ENCODE measurements at places on chromosomes 7 and 10. TPM values are rescaled to one million over a fixed set of nuclear protein-coding genes. Genes with fewer than 3 reads are reported as not detected.
A peak's percentile ranks its signal among the peaks of the same experiment; 100 is the strongest.

Gene CASP7
- 56.0 TPM for total RNA-seq

GRCh38 chr7:117072620-117073118 lies 119.4 kb downstream of the ST7 start:
- H3K27me3 ChIP-seq = no peaks in the 10 kb centered on the region
- peaks cover 3% of the 10 kb centered on the region for H3K36me3 ChIP-seq

DNA sequence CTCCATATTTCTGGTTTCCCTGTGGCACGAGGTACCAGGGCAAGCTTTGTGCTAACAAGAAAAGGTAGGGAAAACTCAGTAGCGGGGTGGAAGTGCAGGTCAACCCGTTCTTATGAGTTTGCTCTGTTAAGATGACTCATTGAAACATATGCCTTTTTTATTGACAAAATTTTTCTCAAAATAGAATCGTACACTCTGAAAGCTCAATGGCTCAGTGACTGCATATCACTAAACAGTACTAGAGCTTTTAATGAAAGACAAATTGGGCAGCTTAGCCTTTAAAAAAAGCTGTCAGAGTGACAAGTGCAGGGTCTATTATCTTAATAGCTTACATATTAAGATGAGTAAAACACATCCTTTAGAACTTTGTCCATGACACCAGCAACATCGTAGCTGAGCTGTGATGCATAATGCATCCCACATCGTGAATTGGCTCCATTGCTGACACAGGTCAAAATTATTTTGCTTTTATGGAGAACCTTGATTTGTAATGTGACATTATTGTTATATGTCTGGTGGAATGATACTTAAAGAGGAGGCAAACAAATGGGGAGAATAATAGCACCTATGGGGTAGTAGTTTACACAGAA lies 264.4 kb downstream of the ETV1 start:
- no peaks in the 10 kb centered on the region for H3K27me3 ChIP-seq
- no peaks in the 10 kb centered on the region for H3K36me3 ChIP-seq
- no peaks in the 10 kb centered on the region for H3K4me1 ChIP-seq
- DNase-seq = no peak
- no peak overlapping the region for H3K27ac ChIP-seq

Gene TEX36
- total RNA-seq = not detected

DNA sequence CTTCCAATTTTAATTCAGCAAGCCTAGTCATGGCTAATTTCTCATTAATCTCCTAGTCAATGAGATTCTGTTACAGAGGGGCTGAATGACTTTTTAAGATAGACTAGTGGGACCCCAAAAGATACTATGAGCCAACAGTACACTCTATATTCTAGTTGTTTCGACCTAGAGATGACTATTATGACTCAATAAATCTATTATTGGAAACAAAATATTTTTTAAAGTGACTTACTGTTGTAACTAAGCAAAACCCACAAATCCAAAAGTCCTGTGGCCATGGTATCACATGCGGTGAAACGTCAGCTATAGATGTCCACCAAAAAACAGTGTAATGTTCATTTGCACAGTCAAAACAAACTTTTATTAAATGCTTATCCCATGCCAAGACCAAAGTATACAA lies 95.3 kb upstream of the ADO start:
- H3K27me3 ChIP-seq = peaks cover 15% of the 10 kb centered on the region
- no peak for DNase-seq
- no peak overlapping the region for H3K27ac ChIP-seq
- no peak overlapping the region for H3K4me3 ChIP-seq
- no peaks in the 10 kb centered on the region for H3K4me1 ChIP-seq

- H3K4me3 ChIP-seq = no peak overlapping the region
- no peak for DNase-seq
- no peak overlapping the region for H3K27ac ChIP-seq
- H3K36me3 ChIP-seq = no peaks in the 10 kb centered on the region
These were observed 229.4 kb upstream of the MYO3A start for GRCh38 chr10:25704622-25705021.

DNA sequence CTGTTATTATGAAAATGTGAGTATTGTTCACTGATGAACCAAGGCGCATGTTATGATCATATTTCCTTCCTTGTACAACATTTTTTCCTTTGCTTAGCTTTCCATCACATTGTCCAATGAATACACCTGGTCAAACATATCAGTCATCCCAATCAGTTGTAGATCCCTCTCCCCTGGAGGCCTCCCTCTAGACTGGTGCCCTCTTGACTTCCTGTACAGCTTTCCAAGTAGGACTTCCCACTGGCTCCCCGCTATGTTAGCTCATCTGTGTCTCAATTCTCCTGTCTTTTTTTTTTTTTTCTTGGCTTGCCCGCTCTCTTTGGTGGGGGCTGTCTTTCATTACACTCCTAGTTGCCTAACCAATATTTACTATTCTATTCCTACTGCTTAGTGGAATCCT lies 214.2 kb upstream of the NPY start:
- no peak for DNase-seq
- no peaks in the 10 kb centered on the region for H3K36me3 ChIP-seq
- H3K27me3 ChIP-seq = peaks cover 12% of the 10 kb centered on the region
- no peak overlapping the region for H3K27ac ChIP-seq

Gene FASTK
- total RNA-seq = 77.7 TPM

DNA sequence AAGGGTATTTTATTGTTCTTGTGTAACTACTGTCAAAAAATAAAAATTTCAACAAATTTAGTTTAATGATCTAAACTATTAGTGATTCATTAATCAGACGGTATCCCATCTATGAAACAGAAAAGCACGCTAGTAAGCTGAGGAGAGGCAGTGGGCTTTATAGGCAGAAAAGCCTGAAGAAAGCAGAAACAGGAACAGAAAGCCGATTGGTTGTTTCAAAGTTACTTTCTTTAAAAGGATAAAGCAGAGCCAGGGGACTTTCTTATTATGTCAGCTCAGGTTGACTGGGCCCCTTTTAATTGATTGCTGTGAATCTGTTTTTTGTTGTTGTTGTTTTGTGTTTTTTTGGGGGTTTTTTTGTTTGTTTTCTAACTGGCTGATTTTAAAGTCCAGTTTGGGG lies 105.5 kb downstream of the TES start:
- peaks cover 28% of the 10 kb centered on the region for H3K27me3 ChIP-seq
- H3K36me3 ChIP-seq = no peaks in the 10 kb centered on the region
- H3K4me3 ChIP-seq = no peak overlapping the region
- H3K27ac ChIP-seq = no peak overlapping the region
- H3K4me1 ChIP-seq = peaks cover 12% of the 10 kb centered on the region
- DNase-seq = no peak

- H3K4me3 ChIP-seq = no peak overlapping the region
- no peaks in the 10 kb centered on the region for H3K27me3 ChIP-seq
- no peaks in the 10 kb centered on the region for H3K4me1 ChIP-seq
- H3K27ac ChIP-seq = no peak overlapping the region
- H3K36me3 ChIP-seq = no peaks in the 10 kb centered on the region
These were observed 9.3 kb upstream of the TET1 start for GRCh38 chr10:68550747-68551411.

DNA sequence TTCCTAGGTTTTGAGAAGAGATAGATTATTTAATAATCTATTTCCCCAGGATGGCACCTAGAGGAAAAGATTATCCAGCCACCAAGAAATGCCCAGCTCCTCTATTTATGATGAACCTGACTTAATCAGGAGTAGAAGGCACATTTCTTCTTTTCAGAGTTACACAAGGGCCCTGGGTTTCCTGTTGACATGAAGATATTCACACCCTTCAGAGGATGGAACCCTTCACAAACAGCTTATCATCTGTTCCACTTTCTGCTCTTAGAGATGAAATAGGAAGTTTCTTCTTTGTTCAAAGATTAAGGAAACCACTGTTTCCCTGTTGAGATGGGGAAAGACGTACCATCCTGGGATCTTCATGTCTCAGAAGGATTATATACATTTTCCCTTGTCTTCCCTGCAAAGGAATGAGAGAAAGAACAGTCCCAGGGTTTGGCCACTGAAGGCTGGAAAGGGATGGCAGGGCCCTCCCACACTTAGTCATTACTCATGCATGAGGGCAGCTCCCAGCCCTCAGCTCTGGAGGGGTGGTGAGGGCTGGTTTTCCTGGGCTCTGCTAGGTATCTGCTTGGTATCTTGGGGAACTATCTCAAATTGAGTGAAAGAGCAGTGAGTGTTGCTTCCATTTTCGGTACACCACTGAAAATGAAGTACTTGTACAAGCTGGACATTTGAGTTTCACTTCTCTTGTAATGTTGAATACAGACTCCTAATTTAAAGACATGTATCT lies 64.0 kb downstream of the MTPAP start:
- H3K4me1 ChIP-seq = peaks cover 8% of the 10 kb centered on the region
- no peak overlapping the region for H3K4me3 ChIP-seq
- DNase-seq = no peak
- H3K27me3 ChIP-seq = peaks cover 4% of the 10 kb centered on the region
- H3K27ac ChIP-seq = no peak overlapping the region

DNA sequence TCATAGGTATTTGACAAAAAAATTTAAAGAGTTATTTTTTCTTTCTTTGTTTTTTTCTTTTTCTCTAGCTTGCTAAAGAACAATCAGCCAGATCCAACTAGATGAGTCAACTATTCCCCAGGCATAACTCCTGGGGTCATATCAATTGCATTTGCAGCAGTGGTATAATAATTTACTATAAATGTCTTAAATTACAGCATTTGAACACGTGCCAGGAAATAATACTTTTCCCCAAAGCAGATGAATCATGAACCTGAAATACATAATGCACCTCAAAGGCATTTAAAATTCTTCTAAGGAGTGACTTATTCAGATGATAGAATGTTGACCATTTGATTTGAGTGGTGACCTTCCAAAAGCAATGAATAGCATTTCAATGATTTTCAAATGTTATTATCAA lies 190.1 kb downstream of the LRRTM3 start:
- no peak for DNase-seq
- no peaks in the 10 kb centered on the region for H3K36me3 ChIP-seq
- no peaks in the 10 kb centered on the region for H3K4me1 ChIP-seq
- no peak overlapping the region for H3K27ac ChIP-seq
- no peaks in the 10 kb centered on the region for H3K27me3 ChIP-seq

DNA sequence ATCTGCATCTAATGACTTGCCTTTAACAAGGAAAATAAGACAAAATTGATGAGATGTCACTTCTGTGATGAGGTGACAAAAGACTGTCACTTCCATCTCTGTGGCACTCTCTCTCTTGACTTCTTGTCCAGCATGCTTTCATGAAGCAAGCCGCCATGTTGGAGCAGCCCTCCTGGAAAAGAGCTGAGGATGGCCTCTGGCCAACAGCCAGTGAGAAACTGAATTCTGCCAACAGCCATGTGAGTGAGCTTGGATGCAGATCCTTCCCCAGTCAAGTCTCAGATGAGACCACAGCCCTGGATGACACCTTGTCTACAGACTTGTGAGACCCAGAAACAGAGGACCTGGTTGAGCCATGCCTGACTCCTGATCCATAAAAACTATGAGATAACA lies 412.6 kb upstream of the SHH start:
- no peaks in the 10 kb centered on the region for H3K36me3 ChIP-seq
- H3K4me1 ChIP-seq = no peaks in the 10 kb centered on the region
- no peaks in the 10 kb centered on the region for H3K27me3 ChIP-seq
- DNase-seq = peak; percentile 7
- no peak overlapping the region for H3K4me3 ChIP-seq
